ENCODE measurements at places on chromosomes 1 and 21.
A peak's percentile ranks its signal among the peaks of the same experiment; 100 is the strongest.

DNA sequence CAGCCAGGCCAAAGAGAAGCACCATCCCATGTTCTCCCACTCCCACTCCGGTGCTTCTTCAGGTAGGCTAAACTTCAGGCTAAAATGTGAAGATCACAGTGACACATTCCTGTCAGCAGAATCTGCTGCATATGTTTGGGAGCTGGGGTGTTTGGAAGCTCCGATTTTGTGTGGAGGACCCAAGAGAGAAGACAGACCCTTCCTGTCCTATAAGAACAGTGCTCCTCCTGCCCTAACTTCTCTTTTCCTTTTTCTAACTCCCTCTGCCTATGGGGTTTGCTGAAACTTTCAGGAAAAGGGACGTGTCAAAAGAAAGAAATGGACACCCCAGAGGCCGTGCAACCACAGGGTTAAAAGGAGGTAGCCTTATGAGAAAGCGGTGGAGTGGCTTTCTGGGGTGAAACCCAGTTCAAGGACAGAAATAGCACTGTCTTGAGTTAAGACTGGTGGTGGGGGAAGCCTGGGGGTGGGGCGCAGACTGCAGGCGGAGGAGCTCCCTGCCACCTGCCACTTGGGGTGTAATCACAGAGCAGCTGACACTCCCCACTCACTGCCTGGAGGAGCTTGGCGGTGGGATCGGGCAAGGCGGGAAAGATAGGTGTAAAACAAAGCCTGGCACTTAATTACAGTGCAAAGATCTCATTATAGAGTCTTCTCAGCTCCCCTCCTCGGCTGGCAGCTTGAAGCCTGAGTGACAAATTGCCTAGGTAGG lies 645 bp upstream of the TLR5 start:
- peak; percentile 18 for DNase-seq

DNA sequence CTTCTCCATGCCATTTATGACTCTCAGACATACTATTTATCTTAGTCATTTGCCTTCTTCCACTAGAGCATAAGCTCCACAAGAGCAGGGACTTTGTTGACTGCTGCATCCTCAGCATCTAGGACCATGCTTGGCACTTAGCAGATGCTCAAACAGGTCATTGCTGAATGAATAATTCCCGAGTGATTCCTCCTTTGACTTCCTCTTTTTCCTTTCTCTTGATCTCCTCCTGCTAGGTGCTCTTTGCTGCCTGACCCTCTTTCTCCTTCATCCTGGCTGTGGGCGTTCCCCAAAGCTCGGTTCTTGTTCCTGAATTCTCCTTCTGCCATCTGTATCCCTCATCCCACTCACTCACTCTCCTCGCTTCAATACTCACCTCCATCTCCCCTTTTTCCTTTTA lies 23.5 kb downstream of the SYT6 start:
- no peak for DNase-seq

GRCh38 chr1:156492013-156492590 lies 8.5 kb downstream of the MEF2D start:
- DNase-seq = no peak

- no peak for DNase-seq
Observed at GRCh38 chr1:165826565-165827267, 698 bp upstream of the UCK2 start.

DNA sequence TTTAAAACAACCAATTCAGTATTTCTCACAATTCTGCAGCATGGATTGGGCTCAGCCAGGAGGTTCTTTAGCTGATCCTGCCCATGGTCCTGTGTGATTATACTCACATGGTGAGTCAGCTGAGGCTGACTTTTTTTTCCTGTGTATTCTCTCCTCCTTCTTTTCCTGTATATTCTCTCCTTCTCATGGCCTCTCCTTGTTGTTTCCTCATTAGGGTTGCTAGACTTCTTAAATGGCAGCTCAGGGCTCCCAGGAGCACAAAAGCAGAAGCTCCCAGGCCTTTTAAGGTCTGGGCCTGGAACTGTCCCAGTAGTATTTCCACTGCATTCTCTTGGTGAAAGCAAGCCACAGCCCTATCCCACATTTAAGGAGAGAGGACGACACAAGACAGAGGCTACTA lies 26.8 kb downstream of the VANGL1 start:
- DNase-seq = no peak

DNA sequence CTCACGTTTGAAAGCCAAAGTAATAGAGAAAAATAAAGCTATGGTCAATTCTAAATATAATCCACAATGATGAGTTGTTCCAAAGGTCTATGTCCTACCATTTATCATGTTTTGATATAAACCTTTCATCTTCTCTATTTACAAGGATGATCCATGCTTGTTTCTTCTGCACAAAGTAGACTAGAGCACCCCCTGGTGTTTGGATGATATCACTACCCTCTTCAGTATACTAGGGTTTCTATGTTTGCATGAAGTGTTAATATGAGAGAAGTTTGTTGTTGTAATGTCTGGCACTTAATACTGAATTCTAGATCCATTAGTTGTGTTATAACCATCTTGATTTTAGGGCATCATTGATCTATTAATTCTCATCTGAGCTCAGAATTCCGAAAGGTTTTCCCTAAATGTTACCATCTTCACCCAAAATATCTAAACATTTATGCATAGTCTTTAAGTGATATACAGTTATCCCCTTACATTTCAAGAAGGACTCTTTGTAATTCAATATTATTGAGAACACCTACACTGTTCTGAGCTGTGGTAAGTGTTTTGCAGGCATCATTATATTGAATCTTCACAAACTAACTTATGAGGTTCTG lies 21.1 kb downstream of the CLDN8 start:
- DNase-seq = no peak

- DNase-seq = no peak
Observed at GRCh38 chr1:54124906-54125305, 27.9 kb downstream of the CDCP2 start.

DNA sequence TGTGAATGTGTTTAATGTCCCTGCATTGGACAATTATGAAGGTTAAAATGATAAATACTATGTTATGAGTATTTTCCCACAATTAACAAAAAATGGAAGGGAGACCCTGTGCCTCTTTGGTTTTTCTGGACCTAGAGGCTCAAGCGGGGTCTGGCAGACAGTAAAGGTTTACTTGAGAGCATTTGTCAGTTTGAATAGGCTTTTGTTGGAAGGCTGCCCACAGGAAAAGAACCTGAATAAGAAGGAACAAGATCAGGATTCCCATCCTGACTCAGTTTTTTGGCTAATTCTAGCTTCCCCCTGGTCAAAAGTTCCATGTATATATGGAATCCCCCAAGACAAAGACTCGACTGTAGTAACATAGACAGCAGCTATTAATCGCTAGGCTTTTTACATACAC lies 150.9 kb upstream of the JUN start:
- DNase-seq = no peak

DNA sequence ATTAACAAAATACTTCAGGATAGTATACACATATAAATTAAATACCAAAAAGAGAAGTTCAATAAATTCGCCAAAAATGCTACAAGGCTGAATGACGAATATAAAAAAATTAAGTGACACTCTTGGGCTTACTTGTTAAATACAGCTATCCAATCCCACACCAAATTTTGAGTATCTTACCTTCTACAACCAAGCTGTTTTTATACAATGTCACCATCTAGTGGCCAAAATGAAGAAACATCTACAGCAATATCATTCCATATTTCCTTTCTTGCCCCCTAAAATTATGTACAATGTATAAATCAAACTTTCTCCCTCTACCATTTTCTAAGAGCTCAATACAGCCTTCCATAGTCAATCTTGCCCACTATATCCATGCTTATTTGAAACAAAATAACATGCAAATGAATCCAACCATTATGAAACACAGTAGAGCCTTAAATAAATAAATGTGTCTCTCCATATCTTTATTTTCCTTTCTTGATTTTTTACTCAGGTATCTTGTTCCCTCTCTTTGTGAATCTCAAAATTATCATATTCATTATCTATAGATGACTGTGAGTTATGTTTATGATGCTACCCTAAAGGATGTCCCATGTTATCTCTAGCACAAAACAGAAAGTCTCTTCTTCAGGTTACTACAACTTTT lies 86.3 kb downstream of the ACBD6 start:
- DNase-seq = no peak

GRCh38 chr1:68049941-68050878 lies at the start of gene DIRAS3:
TSS of gene DIRAS3 (minus strand) at chr1:68050627. CDS start at chr1:68047297, 3,330 bp downstream.
- DNase-seq = no peak

DNA sequence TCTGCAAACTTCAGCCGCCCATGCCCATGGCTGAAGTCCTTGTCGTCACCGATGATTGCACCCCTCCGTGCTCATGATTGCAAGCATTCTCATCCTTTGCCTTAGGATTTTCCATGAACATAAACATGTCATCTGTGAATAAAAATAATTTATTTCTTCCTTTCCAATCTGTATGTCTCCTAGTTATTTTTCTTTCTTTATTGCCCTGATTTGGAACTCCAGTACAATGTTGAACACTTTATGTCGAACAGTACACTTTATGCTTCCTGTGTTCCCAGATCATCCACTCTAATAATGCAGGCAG lies 170.9 kb upstream of the SYT6 start:
- DNase-seq = no peak

DNA sequence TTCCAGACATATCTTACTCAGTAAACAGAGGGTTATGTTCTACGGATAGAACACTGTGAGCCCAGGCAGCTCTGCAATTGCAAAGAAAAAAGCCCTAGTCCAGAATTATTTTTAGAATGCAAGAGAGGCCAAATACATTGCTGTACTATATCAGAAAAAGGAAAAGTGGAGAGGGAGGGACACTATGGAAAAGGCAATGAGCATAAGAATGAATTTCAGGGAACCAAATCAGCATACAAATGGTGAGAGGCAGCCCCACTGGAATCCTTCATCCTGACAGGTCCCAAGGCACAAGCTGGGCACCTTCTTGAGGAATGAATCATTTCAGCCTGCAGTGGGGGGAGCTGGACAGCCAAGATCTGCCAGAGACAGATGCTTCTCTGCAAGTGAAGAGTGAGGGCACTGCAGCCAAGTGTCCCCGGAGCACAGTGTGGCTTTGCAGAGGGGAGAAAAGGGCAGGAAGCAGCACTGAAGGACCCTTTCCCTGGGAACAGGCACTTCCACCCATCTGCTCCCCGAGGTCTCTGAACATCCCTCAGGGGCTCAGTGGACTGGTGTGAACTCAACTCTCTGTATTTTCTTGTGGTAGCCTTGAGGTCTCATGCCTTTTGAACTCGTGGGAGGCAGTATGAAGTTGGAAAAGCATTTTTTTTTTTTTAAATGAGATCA lies 115.6 kb downstream of the XCL2 start:
- DNase-seq = no peak

DNA sequence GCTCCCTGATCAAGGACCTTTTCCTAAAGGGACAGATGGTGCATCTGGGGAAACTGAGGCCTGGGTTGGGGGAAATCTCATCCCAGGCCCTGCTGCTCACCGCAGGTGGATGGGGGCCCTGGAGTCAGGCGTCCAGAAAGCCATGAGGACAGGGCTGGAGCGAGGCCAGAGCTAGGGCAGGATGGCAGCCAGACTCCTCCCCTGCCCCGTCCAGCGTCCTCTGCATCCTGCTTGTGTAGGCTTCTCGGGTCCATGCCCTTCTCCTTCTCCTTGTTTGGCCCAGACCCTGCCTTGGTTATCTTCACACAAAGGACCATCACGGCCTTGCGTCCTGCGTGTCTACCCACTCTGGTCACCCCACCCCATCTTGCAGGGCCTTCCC lies 43.0 kb downstream of the TRIM11 start:
- no peak for DNase-seq

- no peak for DNase-seq
Observed at GRCh38 chr1:67194209-67194863, 28.1 kb downstream of the IL23R start.

- no peak for DNase-seq
Observed at GRCh38 chr21:35127026-35127425, 77.9 kb upstream of the RUNX1 start.

DNA sequence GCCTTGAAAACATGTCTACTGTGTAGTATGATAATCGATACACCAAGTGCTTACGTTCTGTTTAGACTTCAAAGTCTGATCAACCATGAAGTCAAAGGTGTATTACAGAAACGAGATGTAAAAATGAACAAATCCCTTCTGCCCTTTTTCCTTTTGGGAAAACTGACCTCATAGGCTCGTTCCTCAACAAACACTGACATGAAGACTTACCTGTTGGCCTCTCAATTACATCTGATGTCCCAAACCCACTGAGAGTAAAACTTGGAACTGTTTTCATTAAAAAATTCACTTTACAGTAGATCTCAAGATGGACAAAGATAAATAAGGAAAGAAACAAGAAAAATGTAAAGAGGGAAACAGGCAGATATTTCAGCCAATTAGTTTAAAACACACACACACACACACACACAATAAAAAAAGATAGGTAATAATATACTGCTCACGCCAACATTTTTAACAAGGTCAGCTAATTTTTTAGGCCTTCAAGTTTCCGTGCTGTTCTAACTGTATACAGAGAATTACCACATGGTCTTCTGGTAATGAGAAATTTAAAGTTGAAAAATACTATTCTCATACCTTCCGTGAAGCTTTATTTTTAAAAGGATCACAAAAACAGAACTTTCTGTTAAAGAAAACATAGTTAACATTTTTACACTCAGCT lies 2.1 kb downstream of the HMGN1 start:
- DNase-seq = no peak

DNA sequence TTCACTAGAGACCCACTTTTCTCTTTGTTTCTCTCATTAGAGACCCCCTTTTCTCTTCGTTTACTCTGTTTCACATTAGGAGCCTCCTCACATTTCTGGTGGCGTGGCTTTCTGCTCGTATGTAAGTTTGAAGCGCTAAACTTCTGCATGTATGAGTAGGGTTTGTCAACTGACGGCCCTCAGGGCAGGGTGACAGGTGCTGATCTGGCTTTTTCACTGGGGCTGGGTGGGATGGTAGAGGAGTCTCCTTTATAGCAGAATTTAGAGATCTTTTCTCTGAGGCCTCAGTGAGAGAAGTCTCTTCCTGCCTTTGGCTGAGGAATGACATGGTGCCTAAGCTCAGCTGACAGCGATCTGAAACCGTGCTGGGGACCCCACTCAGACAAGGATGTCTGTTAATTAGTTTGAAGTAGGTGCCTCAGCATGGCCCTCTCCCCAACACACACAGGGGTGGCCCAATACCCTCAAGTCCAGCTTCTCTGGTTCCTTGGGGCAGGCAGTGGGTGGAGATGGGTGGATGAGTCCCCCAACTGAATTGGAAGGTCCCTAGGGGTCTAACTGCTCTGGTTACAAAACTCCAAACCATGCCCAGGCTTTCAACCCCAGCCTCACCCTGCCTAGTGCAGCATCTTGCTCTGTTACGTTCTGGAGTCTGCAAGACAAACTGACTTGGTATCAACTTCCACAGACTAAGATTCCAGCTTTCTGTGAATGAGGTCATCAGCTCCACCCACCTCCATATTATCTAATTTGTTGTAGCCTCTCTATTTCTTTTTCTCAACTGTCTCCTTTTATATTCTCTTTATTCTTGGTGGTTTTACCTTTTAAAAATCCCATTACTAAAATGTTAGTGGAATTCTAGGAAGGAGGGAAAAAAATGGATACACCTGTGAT lies 3.2 kb downstream of the SLC1A7 start:
- no peak for DNase-seq

DNA sequence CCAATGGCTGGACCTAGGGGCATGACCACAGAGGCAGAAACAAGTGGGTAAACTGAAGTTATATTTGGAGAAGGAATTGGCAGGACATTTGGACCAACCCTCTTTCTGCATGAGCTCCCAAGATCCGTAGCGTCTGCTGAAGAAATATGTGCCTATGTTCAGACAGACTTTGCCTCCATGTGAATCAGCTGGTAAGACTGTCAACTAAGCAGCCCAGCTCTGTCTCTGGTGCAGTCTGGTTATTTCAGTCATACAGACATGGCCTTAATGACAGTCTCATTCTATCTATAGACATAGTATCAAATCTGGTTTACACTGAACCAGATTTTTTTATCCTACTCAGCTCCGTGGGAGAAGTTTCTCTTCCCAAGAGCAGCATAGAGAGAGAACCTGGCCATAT lies 63.1 kb upstream of the PBX1 start:
- DNase-seq = no peak

Data from stimulated activated CD8-positive, alpha-beta memory T cell treated with anti-CD3 and anti-CD28 coated beads, Interleukin-12 subunit alpha, Interleukin-12 subunit beta, amount 100 ng/mL, for 1 hour (primary cell).